ENCODE measurements at places on chromosomes 11 and 22.

GRCh38 chr22:25111579-25112517, 87.8 kb upstream of the CRYBB3 start:
- DNase-seq: no peak

- DNase-seq: no peak
Measured at GRCh38 chr11:24623121-24623520, 126.3 kb downstream of the LUZP2 start.

- DNase-seq: no peak
Measured at GRCh38 chr11:1308743-1309497, 512 bp downstream of the TOLLIP start.

GRCh38 chr22:27492566-27493201, 308.9 kb downstream of the MN1 start:
- DNase-seq: peak; percentile 22

GRCh38 chr11:68950762-68951161, 30.0 kb downstream of the MRGPRD start:
- DNase-seq: no peak

GRCh38 chr22:49970528-49971231, 10.1 kb downstream of the PIM3 start:
- peak; percentile 95 for DNase-seq

DNA sequence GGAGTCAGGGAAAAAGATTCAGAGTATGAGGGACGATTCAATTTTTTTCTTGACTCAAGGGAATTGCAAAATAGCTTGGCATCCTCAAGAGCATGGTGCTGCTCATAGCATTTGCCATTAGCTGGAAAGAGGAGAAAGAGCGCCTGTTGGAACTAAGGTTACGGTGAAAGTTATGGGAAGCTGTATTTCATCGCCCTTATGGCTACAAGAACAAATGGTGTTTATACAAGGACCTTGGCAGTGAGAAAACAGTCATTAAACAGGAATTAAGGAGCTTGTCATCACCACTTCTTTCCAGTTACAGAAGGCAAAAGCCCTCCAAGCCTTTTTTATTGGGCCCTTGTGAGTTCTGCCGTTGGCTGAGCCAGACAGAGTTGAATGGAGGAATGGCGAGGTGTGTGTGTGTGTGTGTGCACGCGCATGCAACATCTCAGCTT, 74.2 kb downstream of the ALX4 start:
- DNase-seq: no peak

DNA sequence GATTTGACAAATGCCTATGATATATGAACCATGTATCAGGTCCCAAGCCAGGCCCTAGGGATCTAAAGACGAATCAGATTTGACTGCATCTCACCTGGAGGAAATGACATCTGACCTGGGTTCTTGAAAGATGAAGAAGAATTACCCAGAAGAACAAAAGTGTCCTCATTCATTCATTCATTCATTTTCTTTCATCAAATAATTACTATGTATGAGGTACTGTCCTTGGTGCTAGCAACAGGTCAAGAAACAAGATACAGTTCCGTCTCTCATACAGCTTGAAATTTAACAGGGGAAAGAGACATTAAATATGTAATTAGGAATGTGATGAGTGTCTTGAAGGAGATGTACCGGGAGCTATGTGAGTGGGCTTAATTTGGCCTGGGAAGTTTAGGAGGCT, 1.8 kb upstream of the APBB1 start:
- no peak for DNase-seq

- no peak for DNase-seq
Measured at GRCh38 chr11:60240662-60241061, 2.3 kb downstream of the MS4A4E start.

DNA sequence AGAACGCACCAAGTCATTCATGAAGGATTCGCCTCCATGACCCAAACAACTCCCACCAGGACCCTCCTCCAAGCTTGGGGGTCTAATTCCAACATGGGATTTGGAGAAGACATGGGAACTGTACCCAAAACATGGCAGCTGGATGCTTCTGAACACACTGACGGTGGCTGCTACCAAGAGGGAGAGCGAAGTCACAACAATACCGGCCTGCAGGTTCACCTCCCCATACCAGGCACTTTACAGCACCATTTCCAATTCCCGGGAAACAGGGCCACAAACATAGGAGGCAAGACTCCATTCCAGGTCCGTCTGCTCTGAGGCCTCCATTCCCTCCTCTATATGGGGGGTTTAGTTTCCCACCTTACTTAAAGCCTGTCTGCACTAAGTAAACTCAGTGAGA, 75.8 kb downstream of the LINC01488 start:
- DNase-seq: no peak

GRCh38 chr22:39247361-39247760, 2.6 kb upstream of the PDGFB start:
- DNase-seq: no peak

GRCh38 chr11:90784241-90784814, 561.5 kb upstream of the CHORDC1 start:
- no peak for DNase-seq

DNA sequence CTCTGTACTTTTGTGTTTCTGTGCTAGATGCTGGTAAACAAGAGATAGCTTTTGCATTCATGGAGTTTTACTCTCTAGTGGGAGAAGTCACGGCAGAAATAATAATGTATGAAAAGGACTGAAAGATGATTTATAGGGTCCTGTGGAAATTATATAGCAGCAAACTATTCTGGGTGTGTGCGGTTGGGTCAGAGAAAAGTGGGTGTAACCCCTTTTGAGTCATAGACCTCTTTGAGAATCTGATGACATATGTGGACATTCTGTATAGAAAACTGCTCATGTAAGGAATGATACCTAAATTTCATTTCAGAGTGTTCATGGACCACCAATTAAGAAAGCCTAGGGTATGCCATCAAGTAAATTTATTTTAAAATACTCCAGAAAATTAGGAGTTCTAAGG, 54.4 kb downstream of the TMEM135 start:
- no peak for DNase-seq

- no peak for DNase-seq
Measured at GRCh38 chr11:44226490-44226889, 83.4 kb downstream of the ALX4 start.

- no peak for DNase-seq
Measured at GRCh38 chr11:130979386-130979972, 63.2 kb upstream of the SNX19 start.

DNA sequence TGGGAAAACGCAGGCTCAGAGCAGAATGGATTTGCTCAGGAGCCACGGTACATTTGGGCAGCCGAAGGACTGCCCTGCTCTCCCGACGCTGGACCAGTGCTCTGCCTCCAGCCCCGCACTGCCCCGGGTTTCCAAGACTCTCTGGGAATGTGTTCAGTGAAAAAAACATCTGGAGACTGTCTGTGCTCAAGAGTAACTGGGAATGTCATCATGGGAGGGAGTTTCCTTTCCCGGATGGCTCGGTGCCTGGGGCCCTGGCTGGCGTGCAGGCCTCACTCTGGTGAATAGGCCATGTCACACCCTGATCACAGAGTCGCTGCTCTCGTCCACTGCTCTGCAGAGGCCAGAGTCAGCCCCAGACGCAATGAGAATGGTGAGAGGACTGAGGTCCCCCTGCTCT, 9.8 kb upstream of the APOL6 start:
- no peak for DNase-seq

DNA sequence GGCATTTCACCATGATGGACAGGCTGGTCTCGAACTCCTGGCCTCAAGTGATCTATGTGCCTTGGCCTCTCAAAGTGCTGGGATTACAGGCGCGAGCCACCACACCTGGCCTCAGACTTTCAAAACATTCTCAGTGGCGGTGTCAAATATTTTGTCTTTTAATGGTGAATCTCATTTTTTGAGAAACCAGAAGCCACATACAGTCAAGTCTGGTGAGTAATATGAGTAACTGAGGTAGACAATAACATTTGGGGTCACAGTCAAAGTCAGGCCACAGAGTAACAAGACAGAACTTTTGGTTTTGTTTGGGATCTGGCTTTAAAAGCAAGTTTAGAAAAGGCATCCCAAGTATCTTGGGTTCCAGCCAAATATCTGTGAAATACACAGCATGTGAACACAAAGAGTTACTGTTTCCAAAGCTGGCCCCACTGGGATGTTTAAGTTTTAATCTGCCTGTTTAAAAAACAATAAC, 5.6 kb upstream of the TMA7B start:
- DNase-seq: no peak

GRCh38 chr22:31876156-31876920, 68.0 kb upstream of the YWHAH start:
- DNase-seq: no peak

DNA sequence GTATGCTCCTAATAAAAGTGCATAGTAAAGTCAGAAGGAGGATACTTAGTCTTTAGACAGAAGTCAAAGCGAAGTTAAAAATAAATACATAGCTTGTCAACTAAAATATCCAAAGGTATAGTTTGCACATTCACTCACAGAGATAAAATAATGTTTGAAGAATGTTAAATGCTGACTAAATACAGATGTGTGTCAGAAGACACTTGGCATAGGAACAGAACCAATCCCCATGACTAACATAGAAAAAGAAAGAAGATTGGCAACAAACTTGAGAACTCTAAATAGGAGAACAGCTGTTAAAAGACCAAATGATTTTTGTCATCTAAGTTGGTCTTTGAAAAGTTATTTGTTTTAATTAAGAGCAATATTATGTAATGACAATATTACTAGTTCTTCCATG, 1172.1 kb upstream of the RAG2 start:
- DNase-seq: no peak

DNA sequence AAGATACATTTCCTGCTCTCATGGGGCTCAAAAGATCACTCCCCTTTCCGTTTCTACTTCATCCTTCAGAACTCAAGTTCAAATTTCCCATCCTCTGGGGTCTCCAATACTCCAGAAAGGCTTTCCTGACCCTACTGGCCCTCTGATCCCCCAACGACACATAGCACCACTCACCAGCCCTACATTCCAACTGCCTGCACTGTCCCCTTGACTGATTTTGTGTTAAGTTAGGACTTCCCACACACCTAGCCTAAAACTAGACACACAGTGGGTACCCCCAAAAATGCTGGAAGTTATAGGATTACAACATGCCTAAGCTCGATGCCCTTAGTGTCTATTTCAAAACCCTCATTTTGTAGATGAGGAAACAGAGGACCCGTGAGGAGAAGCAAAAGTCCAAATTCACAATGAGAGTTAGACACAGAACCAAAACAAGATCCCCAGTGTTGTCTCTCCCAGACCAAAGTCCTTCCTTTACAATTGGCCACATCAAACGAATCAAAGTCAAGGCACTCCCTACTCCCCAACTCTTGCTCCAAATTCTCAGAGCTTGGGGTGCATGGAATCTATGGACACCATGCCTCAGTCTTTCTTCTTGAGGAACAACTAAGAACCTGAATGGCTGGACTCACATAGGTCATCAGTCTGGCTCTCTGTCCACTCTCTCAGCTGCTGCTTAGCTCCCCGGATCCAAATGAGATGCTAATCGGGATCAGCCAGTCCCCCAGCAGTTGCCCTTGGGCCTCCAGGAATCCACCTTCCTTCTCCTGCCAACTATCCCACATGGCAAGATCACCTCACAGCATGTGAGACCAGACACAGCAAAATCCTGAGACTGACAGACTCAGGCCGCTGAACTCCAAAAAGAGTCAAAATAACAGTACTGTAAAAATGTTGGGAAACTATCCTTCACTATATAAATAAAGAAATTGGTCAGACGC, 1.7 kb downstream of the CLPB start:
- DNase-seq: no peak

All from activated naive CD4-positive, alpha-beta T cell treated with anti-CD3 and anti-CD28 coated beads, Interleukin-2, amount 10 ng/mL, durations not matched to agents 7 days and 5 days (primary cell).